CD14-positive monocyte (primary cell): ENCODE measurements at places on chromosomes 6 and 20.

GRCh38 chr6:15793288-15793687 lies 130.5 kb upstream of the DTNBP1 start:
- no peak for DNase-seq

- no peak for DNase-seq
Measured at GRCh38 chr20:931401-931800, 15.3 kb upstream of the ANGPT4 start.

DNA sequence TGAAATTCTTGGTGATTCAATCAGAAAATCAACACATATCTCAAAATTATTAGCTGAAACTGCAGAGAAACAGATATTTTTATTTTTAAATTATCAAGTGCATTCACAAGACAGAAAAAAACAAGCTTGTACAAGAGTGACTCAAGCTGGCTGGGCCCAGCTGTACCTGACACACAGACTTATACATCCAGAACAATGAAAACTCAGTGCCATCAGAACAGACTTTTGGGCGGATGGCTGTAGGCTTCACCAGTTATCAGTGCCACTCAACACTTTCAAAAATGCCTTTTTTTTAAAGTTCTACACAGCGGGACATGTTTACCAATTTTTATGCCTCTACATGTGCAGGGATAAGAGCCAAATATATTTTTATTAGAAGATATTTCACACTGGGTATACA lies 102.8 kb downstream of the MYB start:
- DNase-seq: no peak

DNA sequence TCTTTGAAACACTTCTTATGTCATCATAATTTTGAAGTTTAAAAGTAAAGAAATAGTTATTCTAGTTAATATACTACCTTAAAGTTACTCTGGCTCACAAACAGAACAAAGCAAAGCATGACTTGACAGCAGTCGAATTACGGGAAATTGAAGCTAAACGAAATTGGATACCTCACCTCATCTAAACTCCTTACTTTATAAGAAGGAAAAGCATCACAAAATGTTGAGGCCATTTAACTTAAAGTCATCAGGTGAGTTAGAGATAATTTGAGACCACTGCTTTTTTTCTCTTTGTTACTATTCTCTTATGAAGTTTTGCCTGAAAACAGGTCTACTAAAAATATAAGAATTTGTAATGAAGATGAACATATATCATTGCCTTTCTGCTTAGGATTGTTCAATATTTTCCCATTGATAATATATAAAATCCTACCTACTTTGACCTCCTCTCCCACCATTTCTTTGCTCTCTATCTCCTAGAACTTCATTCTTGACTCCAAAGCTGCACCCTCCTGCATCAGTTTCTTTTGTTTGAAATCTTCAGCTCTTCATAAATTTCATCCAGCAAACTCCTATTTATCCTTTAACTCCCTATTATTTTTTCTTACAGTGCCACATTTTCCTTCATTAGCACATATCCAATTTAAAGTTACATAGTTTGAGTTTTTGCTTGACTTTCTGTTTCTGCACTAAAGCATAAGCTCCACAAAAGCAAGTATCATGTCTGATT lies 510.7 kb upstream of the ZNF337 start:
- no peak for DNase-seq

GRCh38 chr20:58691773-58692578 lies 624 bp upstream of the NPEPL1 start:
- peak; percentile 93 for DNase-seq

DNA sequence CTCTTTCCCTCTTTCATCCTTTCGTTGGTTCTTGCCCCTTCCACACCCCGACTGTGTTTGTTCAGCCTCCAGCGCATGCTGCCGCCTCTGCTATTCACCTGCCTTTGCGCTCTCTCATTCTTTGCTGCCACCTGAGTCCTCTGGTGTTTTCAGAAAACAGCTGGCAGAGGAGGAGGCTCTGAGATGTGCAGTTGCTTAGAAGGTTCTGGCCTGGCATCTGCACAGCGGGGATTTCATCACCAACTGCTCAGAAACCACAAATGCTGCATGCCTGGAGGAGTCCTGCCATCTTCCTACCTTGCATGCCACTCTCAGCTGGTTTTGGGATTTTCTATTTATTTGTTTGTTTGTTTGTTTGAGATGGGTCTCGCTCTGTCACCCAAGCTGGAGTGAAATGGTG lies 39.2 kb upstream of the CLDN20 start:
- peak; percentile 41 for DNase-seq
